ENCODE measurements at places on chromosomes 11 and 22.

DNA sequence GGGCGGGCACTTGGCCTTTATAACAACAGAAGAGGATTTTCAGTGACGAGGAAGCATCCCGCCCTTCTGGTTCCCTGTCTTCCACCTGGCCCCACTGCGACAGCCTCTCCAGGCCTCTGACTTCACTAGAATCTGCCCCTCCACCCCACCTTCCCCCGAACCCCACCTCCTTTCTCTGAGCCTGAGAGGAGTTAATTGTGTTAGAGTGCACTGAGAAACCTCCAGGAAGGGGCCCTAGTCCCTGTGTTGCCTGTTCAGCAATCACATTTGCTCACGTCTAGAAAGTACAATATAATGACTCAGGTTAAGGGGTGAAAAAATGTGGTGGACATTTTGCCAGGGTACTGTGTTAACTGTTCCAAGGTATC lies 38.8 kb downstream of the PTPRJ start:
- peaks cover 99% of the 10 kb centered on the region for H3K4me1 ChIP-seq
- H3K36me3 ChIP-seq = 0 out of 2 replicates have a peak, but pooled peaks cover 6% of the 10 kb centered on the region
- H3K4me3 ChIP-seq = peak overlapping the region; percentile 62

DNA sequence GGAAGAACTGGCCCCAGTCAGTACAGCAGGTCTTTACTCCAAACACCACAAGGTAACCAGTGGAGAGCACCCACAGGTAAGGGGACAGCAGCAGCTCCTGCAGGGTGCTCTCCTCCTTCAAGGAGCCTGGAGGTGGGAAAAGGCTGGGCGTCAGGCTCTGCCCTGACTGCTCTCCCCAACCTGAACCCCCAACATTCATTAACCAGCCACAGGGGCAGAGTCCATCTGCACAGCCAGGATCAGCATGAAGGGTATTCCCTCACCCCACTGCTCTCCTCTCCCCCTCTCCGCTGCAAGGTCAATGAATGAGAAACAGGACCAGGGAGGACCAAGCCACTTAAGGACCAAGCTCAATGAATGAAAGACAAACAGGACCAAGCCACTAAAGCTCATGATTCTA lies 3.7 kb downstream of the SLC37A4 start:
- no peak overlapping the region for H3K4me3 ChIP-seq
- no peaks in the 10 kb centered on the region for H3K36me3 ChIP-seq
- DNase-seq = no peak
- no peaks in the 10 kb centered on the region for H3K27me3 ChIP-seq
- no peak overlapping the region for H3K27ac ChIP-seq

- peak; percentile 66 for DNase-seq
- H3K4me1 ChIP-seq = no peaks in the 10 kb centered on the region
- no peak overlapping the region for H3K27ac ChIP-seq
- H3K27me3 ChIP-seq = no peaks in the 10 kb centered on the region
- H3K36me3 ChIP-seq = no peaks in the 10 kb centered on the region
- H3K4me3 ChIP-seq = no peak overlapping the region
Measured at GRCh38 chr22:30802202-30803166, 107.8 kb downstream of the OSBP2 start.

DNA sequence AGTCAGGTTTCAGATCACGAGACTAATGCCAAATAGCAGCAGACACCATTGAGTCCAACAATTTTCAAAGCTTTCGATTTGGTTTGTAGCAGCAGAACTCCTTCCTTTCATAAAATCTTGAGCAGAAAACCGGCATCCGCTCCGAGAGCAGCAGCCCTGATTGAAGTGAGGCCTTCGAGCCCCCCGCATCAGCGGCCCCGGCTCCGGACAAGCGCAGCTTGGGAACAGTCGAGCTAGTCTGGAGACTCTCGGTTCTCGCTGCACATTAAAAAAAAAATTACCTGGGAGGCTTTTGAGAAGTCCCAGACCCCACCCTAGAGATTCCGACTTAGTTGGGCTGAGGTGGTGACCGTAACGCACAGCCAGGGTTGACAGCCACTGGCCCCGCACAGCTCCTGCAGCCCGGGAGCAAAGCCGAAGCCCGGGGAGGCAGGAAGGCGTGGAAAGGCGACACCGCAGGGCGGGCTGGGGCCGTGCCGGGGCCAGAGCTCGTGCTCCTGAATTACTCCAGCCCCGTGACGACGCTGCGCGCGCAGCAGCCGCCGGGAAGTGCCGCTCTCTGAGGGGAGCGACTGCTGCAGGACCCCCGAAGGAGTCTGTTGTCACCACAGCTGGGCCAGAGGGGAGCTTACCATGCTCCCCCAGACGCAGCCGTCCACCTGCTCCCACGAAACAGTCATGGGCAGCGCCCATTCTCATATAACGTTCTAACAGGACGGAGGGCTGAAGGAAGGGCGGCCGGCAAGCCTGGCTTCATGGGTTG lies 57.8 kb downstream of the SPATA19 start:
- no peak for DNase-seq
- H3K27ac ChIP-seq = no peak overlapping the region
- no peaks in the 10 kb centered on the region for H3K27me3 ChIP-seq
- H3K4me3 ChIP-seq = no peak overlapping the region
